Placental pericyte (primary cell): ENCODE measurements at places on chromosomes 1 and 21. TPM values are rescaled to one million over a fixed set of nuclear protein-coding genes. Genes with fewer than 3 reads are reported as not detected.

The FTCD gene
- not detected in 2 replicates for total RNA-seq

The TEX38 gene
- not detected in 2 replicates for total RNA-seq

The BEND5 gene
- 0.14 TPM in 1 of 2 replicates, not detected in the other for total RNA-seq

The BTG2 gene
- 7.9 and 9.8 TPM in 2 replicates for total RNA-seq

The TMEM52 gene
- total RNA-seq: 0.43 and 0.44 TPM in 2 replicates

The ADGRL4 gene
- total RNA-seq: 3.7 and 44.8 TPM in 2 replicates

The CCDC190 gene
- total RNA-seq: under 0.01 TPM in 1 of 2 replicates, not detected in the other
